ENCODE measurements at places on chromosomes 4 and X.

DNA sequence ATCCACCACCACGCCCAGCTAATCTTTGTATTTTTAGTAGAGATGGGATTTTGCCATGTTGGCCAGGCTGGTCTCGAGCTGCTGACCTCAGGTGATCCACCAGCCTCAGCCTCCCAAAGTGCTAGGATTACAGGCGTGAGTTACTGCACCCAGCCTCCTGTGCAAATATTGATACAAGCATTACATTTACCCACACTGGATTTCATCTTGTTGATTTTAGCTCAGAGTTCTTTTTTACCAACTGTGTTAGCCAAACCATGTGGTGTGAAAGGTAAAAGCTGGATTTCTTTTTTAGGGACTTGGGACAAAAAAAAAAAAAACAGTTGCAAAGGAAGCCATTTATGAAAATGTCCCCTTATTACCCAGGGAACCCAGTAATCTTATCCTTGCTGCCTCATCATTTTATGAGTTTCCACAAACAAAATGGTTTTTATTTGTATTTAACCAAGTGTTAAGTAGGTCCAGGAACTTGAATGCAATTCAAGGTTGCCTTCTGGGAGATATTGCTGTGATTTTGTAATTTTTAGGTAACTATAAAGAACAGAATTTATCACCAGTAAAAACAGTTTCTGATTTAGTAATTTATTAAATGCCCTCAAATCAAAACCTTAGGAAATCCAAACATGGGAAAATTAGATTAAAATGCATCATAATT, 202.5 kb downstream of the PALLD start:
- no peak for DNase-seq

GRCh38 chr4:121814756-121815155, 8.9 kb downstream of the CCNA2 start:
- DNase-seq, result no peak

DNA sequence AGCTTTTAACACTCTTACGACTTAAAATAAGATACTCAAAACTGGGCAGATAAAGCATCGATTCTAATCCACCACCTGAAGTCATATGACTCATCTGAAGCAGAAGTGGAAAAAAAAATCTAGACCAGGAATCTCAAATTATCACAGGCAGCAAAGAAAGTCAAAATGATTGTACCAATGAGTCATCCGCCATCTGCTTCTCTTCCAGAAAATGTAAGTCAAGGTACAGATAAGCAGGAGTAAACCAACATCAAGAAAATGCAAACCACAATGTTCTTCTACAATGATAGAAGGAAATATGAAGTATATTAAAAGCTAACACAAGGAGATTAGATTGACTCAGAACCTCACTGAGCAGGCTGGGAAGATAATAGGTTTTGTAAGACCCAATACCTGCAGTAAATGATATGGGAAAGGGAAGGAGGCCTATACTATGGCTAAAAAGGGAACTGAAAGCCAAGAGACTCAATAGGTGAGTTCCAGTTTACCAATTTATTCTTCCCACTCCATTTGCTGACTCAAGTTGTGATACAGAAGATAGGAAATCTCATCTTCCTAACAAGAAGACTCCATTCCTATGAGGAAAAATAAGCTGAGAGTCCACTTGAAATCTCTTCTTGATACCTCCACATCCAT, 88.4 kb upstream of the TET2 start:
- no peak for DNase-seq

GRCh38 chr4:39609454-39609931, 29.2 kb downstream of the SMIM14 start:
- DNase-seq, result no peak

GRCh38 chr4:53476232-53477037, 99.0 kb downstream of the FIP1L1 start:
- DNase-seq, result no peak

DNA sequence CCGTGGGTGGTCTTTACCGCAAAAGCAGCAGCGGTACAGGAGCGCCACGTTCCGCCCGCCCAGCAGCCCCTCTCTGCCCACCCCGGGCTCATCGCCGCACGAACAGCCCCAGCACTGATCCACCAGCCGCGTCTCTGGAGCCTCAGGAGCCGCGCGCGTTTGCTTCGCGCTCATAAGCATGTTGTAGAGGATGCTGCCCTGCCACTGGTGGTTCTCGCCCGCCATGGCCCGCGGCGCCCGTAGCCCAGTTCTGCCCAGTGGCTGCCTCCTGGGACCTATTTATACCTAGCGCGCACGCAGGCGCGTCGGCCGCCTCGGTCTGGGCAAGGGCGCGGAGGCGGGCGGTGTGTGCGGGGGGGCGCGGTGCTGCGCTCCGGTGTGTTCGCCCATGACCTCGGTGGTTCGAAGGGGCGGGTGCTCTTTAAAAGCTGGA, at the start of gene NR0B1:
NR0B1 (minus strand) TSS at position 252 of the 433 bp plus-strand sequence; CDS start at position 225, 27 bp downstream.
- no peak for DNase-seq

DNA sequence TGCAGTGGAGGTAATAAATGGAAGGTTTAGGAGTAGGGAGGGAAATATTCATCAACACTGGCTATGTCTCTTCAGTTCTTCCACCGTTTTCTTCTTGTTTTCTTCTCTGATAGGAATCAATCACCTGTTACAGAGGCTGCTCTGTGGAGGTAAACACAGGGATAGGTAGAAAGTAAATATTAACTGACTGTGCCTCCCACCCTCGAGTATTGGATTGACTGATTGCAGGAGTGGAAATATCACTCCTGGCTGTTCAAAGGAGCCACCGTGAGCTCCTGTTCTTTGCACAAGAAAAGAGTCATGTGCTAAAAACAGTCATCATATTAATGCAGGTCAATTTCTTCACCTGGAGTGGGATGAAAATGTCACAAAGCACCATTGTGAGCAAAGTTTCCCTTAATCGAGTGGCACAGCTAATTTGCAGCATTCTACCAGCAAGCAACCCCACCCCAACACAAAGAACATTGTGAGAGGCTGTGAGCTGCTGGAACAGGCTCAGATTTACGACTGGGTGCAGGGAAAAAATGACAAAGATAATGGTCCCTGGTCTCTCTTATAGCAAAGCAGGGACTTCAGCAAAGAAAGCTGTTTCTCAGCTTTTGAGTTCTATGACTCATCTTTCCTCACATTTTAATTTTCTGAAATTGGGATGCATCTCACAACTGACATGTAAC, 113.7 kb upstream of the TSPAN5 start:
- no peak for DNase-seq

DNA sequence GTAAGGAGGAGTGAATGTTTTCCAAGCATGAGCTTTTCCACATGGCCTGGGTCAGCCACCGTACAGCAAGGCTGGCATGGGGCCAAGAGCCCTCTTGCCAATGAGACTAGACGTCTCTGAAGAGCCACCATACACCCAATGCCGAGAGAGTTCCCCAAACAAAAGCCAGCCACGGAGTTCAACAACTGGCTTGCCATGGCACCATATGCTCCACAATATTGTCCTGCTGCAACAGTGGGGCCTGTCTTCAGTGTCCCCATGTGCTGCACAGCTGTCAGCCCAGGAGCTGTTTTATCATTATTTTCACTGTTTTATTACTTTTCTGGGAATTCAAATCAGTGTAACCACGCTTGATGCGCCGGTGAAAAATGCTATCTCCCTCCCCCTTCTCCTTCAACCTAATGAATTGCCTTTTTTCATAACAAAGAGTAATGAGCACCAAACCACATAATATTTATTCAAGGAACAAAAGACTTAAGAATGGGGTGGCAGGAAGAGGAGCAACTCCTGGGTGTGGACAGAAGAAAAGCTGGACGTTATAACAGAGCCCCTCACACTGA, 18.4 kb downstream of the MAML3 start:
- no peak for DNase-seq

- no peak for DNase-seq
Observed at GRCh38 chr4:150794706-150795105, 212.8 kb downstream of the MAB21L2 start.

DNA sequence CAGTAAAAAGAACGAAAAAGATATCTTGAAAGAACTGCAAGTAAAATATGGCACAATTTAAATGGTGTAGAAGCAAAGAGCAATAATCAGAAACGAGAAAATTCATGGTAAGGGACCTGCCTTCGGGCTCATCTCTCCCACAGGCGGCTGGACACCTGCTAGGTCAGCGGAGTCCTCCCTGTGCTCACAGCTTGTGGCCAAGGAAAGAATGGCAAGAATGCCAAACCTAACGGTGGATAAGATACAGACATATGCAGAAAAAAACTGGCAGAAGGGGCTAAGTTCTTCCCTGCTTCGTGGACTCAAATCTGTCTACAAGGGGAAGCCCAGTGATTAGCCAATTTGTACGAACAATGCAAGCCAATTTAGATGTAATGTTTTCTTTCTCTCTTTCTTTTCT, 152.1 kb upstream of the VCX start:
- no peak for DNase-seq

DNA sequence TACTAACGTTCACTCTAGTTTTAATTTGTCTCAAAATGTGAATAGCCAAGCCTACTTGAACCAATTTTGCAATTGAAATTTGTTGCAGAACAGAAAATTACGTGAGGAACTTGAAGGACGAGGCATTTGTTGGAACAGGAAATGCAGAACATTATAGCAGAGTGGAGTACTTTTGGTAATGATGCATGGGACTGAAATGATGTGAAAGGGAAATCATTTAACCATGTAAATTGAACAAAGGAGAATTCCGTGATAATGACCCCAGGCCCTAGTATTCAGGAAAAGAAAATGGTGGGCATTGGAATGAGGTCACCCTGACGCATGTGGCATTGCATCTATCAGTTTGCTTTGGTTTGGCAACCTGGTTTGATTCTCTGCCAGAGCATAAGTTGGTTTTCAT, 44.9 kb upstream of the BEND4 start:
- no peak for DNase-seq

GRCh38 chr4:25915353-25915705, 1.3 kb downstream of the SMIM20 start:
- DNase-seq, result no peak

DNA sequence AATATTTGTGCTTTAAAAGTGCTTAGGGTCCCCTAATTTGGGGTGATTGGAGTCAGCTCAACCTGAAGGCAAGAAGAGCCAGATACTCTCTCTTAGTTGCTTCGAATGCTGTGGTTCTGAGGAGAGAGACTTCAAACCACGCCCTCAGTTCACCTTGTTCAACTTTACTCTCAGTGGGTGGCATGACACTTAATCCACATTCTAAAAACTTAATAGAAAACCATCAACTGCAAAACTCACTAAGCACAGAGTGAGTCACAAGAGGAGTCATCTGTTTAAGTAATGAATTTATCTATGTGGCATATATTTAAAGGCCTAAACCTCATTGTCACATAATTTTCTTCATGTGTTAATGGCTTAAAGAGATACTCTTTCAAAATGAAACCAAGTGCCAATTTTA, 99.5 kb upstream of the SLC4A4 start:
- DNase-seq, result no peak

GRCh38 chr4:76011018-76011670, 3.8 kb upstream of the CXCL9 start:
- DNase-seq, result no peak

GRCh38 chr4:2330091-2331042, 68.5 kb upstream of the MXD4 start:
- DNase-seq, result no peak

DNA sequence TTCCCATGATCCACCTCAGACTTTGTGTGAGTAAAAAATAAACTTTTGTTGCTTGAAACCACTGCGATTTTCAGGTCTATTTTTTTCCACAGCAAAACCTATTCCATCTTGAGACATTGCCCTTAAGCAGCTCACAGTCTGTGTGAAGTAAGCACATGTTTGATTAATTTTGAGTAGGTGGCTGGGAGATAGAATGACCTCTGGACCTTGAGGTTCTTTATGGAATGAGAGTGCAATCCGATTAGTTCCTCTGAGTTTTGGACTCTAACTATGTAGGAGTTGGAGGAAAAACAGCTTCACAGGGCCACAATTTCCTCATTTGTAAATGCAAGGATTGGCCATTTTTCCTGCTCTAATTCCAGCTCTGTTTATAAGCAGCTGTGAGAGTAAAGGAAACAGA, 234.1 kb upstream of the IGFBP7 start:
- no peak for DNase-seq

DNA sequence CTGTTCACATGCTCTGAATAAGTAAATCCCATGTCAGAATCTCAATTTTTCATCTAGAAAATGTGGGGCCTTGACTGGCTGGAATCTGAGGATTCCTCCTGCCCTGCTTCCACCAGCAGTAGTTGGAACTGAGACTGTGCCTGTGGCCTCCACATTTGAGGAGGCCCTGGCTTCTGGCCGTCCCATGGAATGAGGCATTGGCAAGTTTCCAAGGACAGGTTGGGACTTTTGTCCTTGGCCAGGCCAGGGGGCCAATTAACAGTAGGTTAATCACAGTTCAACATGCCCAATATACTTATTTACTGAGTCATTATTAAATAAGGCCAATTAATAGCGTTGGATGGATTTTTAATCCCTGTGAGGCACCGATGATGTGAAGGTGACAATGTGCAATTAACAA, 50.2 kb upstream of the GABRE start:
- no peak for DNase-seq

DNA sequence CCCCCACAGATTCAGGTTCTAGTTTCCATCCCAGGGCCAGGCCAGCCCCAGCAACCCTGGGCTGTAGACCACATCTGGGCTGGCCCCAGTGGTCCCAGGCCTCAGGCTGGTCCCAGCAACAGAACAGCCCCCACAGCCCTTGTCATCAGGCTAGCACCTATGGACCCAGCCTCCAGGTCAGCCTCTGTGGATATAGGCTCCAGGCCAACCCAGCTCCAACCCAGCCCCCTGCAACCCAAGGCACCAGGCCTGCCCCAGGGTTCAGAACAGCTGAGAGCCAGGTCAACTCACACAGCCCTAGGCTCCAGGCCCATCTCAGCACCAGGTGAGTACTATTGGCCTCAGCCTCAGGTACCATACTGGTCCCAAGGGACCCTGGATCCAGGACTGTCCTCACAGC, 155.3 kb downstream of the PWWP3B start:
- no peak for DNase-seq

DNA sequence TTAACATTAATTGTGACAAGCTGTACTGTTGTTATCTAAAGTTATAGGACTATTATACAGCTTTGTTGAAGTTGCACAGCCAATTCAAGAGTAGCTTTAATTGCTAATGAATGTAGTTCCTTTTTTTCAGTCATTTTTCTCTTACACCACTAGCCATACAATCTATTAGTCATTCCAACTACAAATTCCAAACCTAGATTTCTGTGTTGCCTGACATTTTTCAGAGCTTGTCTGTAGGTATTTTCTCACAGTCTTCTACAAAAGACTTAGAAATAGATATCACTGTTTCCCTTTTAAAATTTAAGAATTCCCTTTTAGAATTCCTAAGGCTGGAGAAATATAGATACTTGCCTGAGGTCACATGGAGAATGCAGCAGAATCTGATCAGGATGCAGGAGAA, 307.0 kb upstream of the HS3ST1 start:
- no peak for DNase-seq

DNA sequence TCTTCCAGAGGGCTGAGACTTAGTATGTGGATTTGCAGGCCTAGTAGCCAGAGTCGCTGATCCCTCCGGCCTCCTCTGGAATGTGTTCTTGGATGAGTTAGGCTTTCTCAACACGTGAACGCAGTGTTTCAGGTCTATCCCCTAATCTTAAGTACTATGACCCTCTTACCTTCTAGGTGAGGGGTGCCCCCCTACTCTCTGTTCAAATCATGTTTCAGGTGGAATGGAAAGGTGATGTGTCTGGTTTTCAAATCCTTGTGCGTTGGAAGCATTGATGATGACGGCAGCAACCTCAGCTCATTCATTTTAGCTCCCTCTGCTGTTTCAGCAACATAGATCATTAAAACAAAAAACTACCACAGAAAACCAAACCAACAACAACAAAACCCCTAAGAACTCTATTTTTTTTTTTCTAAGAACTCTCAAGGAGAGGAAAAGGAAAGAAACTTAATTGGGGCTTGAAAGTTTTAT, 56.4 kb downstream of the RWDD4 start:
- no peak for DNase-seq
